Stimulated activated CD8-positive, alpha-beta memory T cell treated with anti-CD3 and anti-CD28 coated beads, Interleukin-4, amount 100 ng/mL, for 1 hour (primary cell): ENCODE measurements at places on chromosomes 11 and 22.

DNA sequence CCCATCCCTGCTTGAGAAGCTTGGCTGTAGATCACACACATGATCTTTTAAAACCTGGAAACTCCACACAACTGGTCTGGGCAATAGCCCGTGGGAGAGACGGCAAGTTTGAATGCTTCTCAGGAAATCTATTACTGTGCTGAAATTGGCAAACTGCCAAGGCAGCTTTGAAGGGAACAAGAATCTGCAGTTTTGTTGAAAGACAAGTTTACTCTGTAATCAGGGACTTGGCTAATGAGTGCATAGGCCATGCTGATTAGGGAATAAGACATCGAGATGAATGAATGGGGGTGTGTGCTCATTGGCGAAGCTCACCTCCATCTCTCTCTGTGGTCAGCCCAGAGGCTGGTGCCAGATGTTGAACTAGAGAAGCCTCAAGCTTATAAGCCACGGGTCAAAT is 218.8 kb downstream of the HIPK3 start:
- no peak for DNase-seq

GRCh38 chr11:12888525-12889158 is 120.5 kb upstream of the RASSF10 start:
- no peak for DNase-seq

DNA sequence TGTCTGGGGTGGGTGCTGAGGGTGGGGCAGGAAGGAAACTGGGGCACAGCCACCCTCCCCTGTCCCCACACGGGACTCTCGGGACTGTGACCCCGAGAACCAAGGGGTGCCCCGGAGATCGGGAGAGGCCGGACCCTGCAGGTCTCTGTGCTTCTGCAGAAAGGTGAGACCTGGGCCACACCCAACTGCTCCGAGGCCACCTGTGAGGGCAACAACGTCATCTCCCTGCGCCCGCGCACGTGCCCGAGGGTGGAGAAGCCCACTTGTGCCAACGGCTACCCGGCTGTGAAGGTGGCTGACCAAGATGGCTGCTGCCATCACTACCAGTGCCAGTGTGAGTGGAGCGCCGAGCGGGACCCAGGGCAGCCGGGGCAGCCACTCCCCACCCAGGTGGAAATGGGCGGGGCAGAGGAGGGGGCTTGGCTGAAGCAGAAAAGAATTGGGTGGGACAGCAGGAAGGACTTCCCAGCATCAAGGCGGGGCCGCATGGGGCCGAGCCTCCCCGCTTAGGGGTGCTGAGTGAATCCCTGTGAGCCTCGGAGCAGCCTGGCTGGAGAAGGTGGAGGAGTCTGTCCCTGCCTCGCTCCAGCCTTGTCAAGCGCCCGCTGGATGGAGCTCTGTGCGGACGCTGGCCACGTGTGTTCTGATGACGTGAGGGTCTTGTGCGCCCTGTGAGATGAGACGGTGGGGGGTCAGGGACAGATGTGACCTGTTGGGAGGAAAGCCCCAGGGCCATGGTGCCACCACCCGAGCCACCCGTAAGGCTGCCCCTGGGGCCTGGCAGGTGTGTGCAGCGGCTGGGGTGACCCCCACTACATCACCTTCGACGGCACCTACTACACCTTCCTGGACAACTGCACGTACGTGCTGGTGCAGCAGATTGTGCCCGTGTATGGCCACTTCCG is 29.3 kb upstream of the MUC5B start:
- no peak for DNase-seq

GRCh38 chr11:110874437-110875030 is 162.3 kb upstream of the ARHGAP20 start:
- no peak for DNase-seq

- DNase-seq, result no peak
These were observed 38.9 kb downstream of the ARHGEF12 start for GRCh38 chr11:120375076-120375475.

GRCh38 chr11:23079382-23079813 is 219.1 kb upstream of the CCDC179 start:
- no peak for DNase-seq

DNA sequence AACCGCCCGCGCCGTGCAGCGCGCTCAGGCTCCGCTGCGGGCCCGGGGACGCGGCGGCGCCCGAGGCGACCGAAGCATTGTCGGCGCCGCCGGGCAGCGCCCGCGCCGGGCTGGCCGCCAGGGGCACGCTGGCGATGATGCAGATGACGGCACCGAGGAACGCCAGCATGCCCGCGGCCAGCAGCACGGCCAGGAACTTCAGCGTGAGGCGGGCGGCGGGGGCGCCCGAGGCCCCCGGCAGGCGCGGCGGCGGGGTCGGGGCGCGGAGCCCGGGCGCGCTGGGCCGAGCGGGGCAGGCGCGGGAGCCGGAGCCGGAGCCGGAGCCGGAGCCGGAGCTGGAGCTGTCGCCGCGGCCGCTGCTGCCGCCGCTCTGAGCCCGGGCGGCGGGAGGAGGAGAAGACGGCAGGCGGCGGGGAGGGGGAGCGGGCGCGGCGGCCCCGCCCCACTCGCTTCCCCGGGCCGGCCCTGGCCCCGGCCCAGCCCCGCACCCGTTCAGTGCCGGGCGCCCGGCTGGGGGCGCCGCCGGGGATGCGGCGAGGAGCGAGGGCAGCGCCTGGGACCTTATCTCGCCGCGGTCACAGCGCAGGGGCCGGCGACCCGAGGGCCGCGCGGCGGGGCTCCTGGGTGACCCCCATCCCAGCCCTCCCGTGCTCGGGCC is at the start of gene NPTXR:
TSS of gene NPTXR (minus strand) at position 372 of the 658 bp plus-strand sequence.
- DNase-seq, result no peak

- DNase-seq, result no peak
These were observed 1.5 kb downstream of the TRIM6 start for GRCh38 chr11:5597953-5598352.

- no peak for DNase-seq
These were observed 44.4 kb downstream of the AHNAK start for GRCh38 chr11:62502030-62502730.

- DNase-seq, result no peak
These were observed 56.5 kb upstream of the BLID start for GRCh38 chr11:122172352-122173073.

- no peak for DNase-seq
These were observed 73.7 kb downstream of the PDE2A start for GRCh38 chr11:72600557-72600956.

DNA sequence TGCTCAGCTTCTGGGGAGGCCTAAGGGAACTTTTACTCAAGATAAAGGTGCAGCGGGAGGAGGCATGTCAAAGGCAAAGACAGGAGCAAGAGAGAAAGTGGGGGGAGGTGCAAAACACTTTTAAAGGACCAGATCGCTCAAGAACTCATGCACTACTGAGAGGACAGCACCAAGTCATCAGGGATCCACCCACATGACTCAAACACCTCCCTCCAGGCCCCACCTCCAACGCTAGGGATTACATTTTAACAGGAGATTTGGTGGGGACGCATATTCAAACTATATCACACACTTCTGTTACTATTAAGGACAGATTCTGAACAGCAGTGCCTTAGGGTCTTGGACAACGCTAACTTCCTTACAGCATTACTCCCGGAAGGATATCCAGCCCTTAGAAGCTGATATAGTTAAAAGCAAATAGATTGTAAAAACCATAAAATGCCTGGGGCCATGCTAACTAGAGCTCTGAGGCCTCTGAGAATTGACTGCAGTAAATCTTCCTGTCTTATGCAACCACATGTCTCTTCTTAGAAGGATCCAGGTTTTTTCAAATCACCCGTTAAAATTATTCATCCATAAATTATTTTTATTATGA is 16.7 kb upstream of the ZC3H12C start:
- no peak for DNase-seq

DNA sequence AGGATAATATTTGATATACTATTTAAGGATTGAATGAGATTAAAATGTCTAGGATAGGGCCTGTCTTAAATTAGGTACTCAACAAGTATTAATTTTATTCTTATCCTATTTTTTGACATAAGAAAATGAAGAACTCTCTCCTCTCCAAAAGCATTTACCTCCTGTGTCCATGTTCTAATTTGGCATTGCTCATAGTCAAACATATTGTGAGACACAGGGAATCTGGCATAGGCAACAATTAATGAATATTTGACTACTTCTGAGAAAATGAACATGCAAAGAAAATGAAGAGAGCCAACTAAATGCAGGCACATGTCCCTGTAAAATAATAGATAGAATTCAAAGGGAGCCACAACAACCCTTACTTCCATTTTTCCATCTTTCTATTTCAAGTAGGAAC is 198.5 kb upstream of the C11orf87 start:
- DNase-seq, result no peak

DNA sequence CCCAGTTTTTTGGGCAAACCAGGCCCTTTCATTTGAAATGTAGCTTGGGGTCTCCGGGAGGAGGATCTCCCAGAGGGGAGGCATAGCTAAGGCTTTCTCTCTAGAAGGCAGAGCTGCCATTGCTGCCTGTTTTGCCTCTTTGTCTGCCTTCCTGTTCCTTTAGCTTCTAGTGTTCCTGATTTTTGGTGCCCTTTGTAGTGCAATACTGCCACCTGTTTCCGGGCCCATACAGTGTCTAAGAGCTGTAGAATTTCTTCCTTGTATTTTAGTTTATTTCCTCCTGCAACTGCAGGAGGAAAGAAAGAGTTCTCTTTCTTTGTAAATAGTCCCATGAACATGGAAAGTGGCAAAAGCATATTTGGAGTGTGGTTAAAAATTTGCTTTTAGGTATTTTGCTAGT is 19.3 kb upstream of the GLYATL1 start:
- no peak for DNase-seq

DNA sequence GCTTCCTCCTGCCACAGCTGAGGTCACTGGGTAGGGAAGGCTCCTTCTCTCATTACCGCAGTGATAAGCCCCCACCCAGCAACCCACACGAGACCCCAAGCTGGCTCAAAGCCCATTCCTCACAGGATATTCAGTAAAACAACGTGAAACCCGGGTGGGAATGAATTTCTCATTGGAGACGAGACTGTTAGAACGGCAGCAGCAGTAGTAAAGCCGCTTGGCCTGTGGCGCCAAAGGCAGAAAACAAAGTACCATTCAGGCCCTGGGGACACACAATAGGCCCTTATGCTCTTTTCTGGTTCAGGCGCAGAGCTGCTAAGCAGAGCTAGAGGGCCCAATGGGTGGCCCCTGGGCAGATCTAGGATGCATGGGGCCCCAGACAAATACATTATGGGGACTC is 45.3 kb downstream of the PC start:
- DNase-seq, result no peak

GRCh38 chr22:17095538-17095937 is 10.7 kb downstream of the IL17RA start:
- no peak for DNase-seq

DNA sequence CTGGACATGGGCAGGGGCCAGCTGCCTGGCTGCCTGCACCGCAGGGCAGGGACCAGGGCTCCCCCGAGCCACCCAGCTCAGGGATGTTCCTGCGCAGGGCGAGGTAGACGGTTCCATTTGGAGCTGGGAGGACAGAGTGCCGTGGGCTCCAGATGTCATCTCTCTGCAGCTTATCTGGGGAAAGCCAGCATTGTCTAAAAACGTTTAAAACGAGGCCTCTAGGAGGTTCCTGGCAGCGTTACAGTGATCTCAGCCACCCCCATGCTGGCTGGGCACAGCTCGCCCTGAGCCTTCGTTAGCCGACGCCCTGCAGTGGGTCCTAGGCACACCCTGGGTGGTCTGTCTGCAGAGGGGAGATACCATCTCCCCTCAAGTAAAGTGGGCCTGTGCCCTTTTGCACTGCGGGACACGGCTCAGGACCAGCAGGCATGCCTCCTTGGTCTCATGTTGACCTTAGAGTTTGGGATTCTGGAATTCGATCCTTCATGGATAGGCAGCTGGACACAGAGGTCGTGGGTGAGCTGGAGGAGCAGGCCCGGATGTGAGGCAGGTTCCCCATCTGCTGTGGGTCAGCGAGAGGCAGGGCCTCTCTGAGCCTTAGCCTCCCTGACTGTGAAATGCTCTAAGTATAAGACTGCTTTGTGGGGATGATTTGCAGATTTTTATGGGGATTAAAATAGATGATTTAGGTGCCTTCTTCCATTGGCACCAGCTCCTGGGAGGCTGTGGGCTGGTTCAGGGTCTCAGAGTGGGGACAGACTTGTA is 14.1 kb downstream of the SYNGR1 start:
- DNase-seq, result no peak

DNA sequence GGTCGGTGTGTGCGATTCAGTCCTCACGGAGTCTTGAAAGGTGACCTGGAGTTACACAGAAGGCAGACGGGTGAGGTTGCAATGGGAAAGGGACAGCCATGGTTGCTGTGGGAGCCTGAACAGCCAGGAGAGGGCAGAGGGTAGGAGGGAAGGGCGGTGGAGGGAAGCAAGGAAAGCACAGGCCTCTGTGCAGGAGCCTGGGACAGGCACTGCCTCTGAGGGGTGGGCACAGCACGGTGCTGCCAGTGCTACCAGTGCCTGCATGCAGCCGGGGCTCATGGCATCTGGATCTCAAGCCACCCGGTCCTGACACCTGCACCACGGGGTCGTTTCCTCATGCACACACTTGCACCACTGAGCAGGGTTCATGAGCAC is 401.0 kb downstream of the TBC1D22A start:
- no peak for DNase-seq

DNA sequence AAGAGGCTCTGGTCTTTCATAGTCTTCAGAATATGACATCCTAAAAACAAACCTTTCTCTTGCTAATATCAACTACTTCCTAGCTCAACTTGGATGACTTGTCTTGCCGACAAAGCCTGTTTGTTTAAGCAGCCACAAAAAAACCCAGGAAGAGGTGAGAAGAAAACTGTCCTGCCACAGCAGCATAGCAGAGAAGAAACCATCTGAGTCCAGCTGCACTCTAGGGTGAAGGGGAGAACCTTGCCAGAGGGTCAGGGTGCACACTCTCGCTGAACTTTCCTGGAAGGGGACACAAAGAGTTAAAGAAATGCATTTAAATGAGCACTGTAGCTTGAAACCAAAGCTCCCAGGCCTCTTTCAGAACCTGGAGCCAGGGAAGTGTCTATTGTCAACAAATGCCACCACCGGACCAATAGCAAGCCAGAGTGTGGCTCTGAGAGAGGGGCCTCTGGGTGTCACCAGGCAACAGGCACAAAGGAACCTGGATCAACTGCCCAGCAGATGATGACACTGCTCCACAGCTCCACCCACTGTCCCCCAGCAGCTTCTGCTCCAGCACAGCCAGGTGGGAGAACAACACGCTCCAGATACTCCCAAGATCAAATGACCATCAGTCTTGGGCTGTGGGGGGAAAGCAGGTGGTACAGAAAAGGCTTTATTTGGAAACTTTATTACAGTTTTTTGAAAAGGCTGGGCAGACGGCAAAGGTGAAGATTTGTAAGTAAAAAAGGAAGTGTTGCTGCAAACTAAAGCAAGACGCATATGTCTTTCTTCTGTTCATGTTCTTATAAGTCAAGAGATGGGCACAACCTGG is 105.7 kb downstream of the RASSF10 start:
- no peak for DNase-seq

DNA sequence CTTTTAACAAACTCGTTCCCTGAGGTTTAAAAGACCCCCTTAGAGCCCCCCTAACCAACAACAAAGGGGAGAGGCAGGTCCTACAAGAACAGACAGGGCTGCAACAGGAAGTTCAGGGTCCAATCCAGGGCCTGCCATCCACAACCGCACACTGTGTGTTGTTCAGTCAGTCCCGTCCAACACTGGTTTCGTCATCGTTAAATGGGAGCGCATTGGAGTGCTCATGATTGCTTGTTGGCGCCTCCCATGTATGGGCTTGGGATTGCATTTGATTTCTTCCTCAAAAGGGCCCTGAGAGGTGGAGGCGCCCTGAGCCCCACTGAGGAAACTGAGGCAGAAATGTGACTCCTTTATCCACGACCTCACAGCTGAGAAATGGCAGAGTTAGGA is 174.1 kb downstream of the MN1 start:
- no peak for DNase-seq

- DNase-seq, result no peak
These were observed 1.8 kb upstream of the TPBGL start for GRCh38 chr11:75238595-75239440.
